ENCODE measurements at places on chromosomes 3 and 15.

DNA sequence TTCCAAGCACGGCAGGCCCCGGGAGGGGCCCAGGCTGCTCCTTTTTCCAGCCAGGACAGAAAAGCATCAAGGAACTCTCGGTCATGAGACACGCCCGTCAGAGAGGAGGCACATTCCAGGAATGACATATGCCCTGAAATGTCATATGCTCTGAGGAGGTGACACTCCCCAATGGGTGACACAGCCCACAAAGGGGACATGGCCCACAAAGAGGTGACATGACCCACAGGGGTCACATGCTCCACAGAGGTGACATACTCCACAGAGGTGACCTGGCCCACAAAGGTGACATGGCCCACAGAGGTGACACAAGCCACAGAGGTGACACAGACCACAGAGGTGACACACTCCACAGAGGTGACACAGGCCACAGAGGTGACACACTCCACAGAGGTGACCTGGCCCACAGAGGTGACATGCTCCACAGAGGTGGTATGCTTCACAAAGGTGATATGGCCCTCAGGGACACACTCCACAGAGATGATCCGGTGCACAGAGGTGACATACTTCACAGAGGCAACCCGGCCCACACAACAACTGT is 79.2 kb downstream of the ABHD5 start:
- DNase-seq = no peak

- no peak for DNase-seq
Observed at GRCh38 chr3:171455603-171456550, 4.3 kb downstream of the TNIK start.

GRCh38 chr3:87833039-87833377 is 225.8 kb downstream of the CGGBP1 start:
- DNase-seq = no peak

GRCh38 chr15:81480645-81481053 is 106.6 kb upstream of the TMC3 start:
- peak; percentile 84 for DNase-seq

- peak; percentile 10 for DNase-seq
Observed at GRCh38 chr15:90402223-90402622, 14.2 kb downstream of the IQGAP1 start.

- no peak for DNase-seq
Observed at GRCh38 chr3:195907684-195907933, 742 bp downstream of the TNK2 start.
